ENCODE measurements at places on chromosomes 7 and 10.

GRCh38 chr10:31927565-31927883, 1.1 kb downstream of the ARHGAP12 start:
- DNase-seq: no peak

GRCh38 chr10:71752391-71753090, 20.8 kb downstream of the VSIR start:
- DNase-seq: no peak

- DNase-seq: no peak
Observed at GRCh38 chr10:129754211-129755050, 209.6 kb downstream of the EBF3 start.

DNA sequence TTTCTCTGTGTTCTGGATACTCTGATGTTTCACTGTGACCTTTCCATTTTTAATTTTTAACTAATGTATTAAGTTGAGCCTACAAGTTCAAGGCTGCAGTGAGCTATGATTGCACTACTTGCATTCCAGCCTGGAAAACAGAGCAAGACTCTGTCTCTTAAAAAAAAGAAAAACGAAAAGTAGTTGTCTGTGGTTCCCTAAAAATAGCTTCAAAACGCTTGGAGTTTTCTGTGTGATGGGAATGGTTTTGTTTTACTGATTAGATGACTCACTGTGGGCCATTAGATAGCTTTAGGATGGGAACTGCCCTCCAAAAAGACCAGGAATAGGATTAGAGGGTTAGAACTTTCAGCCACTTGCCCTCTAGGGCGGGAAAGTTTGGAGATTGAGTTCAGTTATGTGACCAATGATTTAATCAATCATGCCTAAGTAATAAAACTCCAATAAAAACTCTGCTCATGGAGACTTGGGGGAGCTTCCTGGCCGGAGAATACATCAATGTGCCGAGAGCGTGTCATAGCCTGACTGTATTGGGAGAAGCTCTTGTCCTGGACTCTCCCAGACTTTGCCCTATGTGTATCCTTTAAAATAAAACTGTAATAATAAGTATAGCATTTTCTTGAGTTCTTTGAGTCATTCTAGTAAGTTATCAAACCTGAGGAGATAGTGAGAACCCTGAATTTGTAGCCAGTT, 147.1 kb downstream of the LYZL1 start:
- no peak for DNase-seq

- no peak for DNase-seq
Observed at GRCh38 chr7:37009125-37009675, 284.9 kb upstream of the AOAH start.

GRCh38 chr7:101998906-101999240, 181.4 kb downstream of the CUX1 start:
- no peak for DNase-seq

GRCh38 chr10:129888784-129889616, 75.1 kb downstream of the EBF3 start:
- peak; percentile 4 for DNase-seq

GRCh38 chr7:70761711-70762328, 370.1 kb upstream of the GALNT17 start:
- no peak for DNase-seq

DNA sequence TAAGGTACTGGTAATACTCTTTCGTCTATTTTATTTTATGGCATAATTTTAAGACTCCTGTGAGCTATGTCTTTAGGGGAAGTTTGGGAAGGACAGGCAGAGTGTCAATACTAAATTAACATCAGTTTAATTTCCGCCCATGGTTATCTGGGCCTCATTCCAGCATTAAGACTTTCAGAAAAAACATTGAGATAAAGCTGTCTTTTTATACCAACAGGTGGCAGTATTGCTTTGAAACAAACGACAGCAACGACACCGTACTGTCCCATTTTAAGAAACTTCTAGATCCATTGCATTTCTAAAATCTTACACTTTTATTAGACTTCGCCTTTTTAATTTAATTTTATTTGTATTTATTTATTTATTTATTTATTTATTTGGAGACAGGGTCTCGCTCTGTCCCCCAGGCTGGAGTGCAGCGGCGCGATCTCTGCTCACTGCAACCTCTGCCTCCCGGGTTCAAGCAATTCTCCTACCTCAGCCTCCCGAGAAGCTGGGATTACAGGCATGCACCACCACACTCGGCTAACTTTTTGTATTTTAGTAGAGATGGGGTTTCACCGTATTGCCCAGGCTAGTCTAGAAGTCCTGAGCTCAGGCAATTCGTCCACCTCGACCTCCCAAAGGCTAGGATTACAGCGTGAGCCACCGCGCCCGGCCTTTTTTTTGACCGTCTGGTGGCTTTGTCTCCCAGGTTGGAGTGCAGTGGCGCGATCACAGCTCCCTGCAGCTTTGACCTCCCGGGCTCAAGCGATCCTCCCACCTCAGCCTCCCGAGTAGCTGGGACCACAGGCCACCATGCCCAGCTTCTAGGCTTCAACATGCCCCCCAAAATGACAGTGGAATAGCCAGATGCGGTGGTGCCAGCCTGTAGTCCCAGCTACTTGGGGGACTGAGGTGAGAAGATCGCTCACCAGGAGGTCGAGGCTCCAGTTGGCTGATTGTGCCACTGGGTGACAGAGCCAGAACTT, 78.7 kb upstream of the C1GALT1 start:
- peak; percentile 75 for DNase-seq

GRCh38 chr10:67665491-67665890, 30.5 kb downstream of the CTNNA3 start:
- DNase-seq: peak; percentile 83

GRCh38 chr7:140018125-140019043, 44.4 kb downstream of the PARP12 start:
- DNase-seq: no peak

DNA sequence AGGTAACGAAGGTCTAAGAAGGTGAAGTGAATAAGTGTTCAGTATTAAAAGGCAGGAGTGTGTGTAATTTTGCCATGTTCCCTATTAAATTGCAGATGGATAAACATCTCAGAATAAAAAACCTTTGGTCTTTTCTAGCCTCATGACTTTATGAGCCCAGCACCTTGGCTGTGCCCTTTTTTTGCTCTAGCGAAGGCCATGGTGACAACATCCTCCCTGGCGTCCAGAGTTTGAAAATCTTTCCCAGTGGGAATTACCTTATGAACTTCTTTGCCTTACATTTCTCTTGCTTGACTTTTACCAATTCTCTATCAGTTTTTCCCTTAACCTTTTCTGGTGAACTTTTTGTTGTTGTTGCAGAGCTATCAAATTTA, 368.2 kb upstream of the BMPER start:
- DNase-seq: no peak
